ENCODE measurements at places on chromosomes 5 and 9. TPM values are rescaled to one million over a fixed set of nuclear protein-coding genes. Genes with fewer than 3 reads are reported as not detected.

DNA sequence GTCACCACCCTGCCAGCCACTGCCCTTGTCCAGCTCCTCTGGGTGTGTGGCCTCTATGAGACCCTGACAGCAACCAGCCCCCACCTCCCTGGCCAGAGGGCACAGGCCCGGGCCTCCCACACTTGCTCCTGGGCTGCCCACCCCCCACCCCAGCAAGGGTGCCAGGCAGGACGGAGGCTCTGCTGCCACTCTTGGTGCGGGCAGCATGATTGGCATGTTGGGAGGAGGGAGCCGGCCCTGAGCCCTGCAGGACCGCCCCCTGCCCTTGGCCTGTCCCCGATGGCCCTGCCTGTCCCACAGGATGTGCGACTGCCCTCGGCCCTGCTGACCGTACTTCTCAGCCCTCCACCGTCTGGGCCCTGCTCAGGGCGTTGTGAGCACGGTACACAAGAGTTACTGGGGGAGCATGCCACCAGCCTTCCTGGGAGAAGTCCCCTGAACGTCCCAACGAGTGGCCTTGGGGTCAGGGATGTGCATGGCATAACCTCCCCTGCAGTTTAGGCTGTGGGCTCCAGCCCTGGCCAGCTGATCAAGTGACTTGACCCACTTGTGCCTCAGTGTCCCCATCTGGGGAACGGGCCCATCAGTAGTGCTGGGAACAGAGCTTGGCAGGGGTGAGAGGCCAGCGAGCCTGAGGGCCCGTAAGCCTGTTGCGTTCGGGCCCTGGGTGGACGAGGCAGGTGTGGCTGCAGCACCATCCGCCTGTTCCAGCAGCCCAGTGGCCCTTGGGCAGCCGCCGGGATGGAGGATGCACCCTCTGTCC lies 16.0 kb downstream of the GPSM1 start:
- no peak for DNase-seq

GRCh38 chr5:149549461-149550267 lies 1.6 kb downstream of the CSNK1A1 start:
- peak; percentile 52 for DNase-seq

IL5 gene
- polyA plus RNA-seq, result not detected

DNA sequence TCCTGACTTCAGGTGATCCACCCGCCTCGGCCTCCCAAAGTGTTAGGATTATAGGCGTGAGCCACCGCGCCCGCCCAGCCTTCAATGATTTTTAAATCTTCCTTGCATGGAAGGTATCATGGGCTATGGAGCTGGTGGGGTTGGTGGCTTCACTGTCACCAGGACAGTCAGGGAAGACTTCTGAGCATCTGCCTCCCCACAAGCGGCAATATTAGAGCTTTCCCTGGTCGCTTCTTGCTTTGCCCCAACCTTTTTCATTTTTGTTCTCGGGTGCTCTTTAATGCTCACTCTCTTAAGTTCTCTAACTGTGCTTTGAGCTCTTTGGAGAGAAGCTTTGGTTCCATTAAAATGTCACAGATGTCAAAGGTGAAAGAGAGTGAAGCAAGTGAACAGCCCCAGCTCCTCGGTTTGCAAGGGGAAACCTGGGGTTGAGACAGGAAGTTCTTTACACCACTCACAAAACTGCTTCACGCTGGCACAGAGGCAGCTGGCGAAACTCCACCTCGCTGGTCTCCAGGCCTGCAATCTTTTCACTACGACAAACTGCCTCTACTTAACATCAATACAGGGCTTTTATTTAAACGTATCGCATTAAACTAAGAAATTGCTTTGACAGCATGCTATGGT lies 142.5 kb upstream of the RETREG1 start:
- no peak for DNase-seq

SLCO6A1 gene
- polyA plus RNA-seq, result 0.40 TPM

DNA sequence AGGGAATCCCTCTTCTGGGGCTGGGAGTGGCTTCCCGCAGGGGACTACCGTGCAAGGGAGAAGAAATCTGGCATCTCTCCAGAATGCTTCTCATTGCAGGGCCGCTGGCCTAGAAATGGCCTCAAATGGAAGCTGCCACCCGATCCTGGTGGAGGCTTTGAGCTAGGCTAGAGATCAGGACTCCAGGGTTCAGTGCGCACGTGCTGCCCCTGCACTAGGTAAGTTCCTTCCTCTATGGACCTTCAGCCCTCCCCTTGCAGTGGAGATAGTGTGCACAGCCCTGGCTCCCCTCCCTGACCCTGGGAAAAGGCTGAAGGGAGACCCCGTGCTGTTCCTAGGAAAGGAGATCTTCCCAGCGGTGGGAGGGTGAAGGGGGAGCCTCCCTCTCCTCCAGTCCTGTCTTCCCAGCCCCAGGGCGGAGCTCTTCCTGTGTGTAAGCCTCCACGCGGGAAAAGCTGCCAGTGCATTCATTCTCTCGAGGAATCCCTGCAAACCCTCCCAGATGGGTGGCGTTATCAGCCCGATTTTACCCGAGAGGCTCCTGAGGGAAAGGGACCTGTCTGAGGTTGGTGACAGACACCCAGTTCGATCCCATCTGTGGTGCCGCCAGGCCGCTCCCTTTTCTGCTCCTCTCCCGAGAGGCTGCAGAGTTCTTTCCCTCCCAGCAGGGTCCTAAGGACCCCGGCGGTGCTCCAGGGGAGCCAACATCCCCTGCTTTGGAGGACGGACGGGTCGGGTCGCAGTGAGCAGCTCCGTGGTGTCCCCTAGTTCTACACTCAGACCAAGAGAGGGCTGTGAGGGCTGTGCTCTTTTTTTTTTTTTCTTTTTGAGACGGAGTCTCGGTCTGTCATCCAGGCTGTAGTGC lies 1.4 kb upstream of the CERCAM start:
- no peak for DNase-seq

ORM2 gene
- 0.37 TPM for polyA plus RNA-seq

GRCh38 chr9:71783120-71783523 lies 14.8 kb upstream of the CEMIP2 start:
- no peak for DNase-seq

DNA sequence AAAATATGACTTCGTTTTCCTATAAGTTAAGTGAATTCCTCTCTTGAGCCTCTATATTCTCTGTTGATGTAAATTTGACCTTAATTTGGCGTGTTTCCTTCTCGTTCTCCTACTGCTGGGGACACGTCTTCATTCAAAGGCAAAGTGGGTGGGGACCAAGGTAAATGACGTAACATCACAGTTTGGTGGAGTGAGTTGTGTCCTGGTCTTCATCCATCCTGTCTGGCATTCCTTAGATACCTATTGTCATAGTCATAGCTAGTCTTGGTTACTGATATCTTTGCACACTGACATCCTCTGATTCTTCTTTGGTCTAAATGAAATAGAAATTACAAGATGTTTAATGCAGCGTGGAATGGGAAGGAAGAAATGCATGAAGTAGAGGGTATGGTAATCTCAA lies 108.5 kb downstream of the NNT start:
- no peak for DNase-seq

DNA sequence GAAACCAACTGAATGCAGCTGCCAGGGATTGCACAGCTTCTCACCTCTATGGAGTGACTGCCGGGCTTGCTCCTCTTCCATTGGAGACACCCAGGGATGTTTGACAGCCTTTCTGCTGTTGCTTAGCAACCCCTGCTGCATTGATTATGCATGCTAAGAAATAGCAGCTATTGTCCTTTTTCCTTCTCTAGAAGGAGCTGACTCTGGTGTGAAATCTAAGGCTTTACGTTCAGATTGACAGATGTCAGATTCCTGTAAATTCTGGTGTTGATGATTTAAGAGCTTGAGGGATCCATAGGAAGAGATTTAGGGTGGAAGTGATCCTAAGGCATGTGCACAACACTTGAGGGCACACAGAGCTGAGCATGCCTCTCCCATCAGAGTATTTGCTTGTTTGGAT lies 267.7 kb downstream of the NTRK2 start:
- no peak for DNase-seq

DNA sequence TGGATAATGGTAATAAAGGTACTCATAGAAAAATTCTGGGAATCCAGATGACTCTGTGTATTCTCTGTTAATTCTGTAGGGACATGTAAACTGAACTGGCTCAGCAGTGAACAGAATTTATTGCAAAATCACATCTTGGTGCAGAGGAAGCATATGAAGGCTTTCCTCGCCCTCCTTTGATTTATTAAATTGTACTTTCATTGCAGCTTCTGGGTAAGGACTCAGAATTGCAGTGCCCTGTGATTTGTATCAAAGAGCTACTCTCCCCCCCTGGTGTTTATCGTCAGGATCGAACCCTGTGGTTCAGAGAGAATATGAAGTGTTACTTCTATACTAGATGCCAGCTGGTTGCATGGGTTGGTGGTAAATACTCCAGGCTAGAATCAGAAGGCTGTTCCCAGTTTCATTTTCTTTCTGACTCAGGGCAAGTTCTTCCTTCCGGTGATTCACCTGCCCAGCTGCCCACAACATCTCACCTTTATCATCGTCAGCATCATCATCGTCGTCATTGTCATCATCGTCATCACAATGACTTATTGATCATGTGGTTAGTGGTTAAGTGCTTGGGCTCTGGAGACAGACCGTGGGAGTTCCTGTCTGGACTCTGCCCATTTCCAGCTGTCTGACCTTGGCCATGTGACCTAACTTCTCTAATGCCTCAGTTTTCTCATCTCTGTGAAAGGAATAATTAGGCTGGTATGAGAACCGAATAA lies 238.8 kb downstream of the ARHGAP26 start:
- DNase-seq, result no peak

- DNase-seq, result no peak
Measured at GRCh38 chr5:160278343-160278742, 34.0 kb downstream of the CCNJL start.

- DNase-seq, result no peak
Measured at GRCh38 chr5:30768056-30768690, 425.3 kb upstream of the CDH6 start.

TAF11L9 gene
- not detected for polyA plus RNA-seq

DNA sequence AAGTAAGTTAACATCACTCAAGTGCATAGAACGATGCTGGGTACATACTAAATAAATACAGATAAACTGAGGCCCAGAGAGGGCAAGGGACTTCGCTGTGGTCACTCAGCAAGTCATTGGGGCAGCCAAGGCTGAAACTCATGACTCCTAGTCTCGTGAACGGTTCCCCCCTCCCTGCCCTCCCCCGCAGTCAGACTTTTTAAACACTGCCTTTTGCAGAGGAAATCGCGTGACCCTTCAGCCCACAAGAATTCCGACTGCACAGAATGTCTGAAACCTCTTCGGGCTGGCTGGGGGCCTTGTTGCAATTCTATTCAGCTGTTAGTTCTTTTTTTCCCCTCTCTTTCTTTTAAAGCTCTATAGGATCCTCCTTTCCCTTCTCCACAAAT lies 28.1 kb downstream of the NEK6 start:
- peak; percentile 75 for DNase-seq

DNA sequence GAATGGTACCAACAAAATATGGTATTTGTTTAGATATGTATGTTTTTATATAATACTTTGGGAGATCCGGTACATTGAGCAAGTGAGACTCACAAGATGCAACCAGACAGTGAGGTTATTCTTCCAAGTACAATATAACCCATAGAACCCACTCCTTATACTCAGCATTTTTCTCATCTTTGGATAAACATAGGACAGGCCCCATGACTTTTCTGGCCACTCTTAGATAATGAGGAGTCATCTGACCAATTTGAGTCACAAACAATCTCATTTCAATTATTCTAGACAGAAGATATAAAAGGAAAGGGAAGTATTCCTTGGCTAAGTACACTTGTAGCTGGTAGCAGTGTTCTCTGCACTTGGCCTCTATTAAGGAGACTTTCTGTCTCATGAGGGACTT lies 150.2 kb downstream of the SGCD start:
- no peak for DNase-seq

TEX48 gene
- polyA plus RNA-seq, result not detected

GRCh38 chr5:115450741-115451140 lies 93.8 kb downstream of the FEM1C start:
- DNase-seq, result no peak

DNA sequence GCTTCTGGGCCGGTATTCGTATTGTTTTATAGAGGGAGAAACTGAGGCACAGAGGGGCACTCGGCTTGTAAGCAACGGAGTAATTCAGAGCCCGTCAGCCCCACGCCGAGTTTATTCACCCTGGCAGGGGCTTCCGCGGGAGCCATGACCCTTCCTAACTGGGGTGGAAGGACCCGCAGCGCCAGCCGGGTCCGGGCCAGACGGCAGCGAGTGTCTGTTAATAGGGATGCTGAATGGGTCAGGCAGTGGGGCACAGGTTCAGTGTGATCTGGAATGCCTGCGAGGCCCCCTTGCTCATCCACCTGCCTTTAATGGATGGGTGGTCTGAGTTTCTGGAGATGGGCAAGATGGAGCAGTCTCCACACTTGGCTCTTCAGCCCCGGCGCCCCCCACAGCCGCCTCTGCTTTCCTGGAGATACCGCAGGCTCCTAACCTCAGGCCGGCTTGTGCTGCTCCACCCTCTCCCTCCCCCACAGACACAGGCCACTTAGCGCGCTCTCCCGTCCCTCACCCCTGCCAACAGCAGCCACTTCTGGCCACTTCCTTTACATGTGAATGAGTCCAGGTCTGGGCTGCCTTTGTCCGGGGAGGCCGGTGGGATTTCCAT lies 147.1 kb downstream of the ERCC6L2 start:
- DNase-seq, result no peak

- DNase-seq, result no peak
Measured at GRCh38 chr5:15789642-15790041, 289.7 kb downstream of the FBXL7 start.

MLANA gene
- polyA plus RNA-seq, result 1.4 TPM

REEP2 gene
- 28.2 TPM for polyA plus RNA-seq

GRCh38 chr9:75183306-75183705 lies 95.0 kb downstream of the OSTF1 start:
- DNase-seq, result no peak

IGFBPL1 gene
- 0.72 TPM for polyA plus RNA-seq

GRCh38 chr5:136198453-136198852 lies 5.5 kb upstream of the SMIM32 start:
- DNase-seq, result no peak

GRCh38 chr5:128262911-128263310 lies 179.3 kb downstream of the SLC12A2 start:
- DNase-seq, result no peak

DNA sequence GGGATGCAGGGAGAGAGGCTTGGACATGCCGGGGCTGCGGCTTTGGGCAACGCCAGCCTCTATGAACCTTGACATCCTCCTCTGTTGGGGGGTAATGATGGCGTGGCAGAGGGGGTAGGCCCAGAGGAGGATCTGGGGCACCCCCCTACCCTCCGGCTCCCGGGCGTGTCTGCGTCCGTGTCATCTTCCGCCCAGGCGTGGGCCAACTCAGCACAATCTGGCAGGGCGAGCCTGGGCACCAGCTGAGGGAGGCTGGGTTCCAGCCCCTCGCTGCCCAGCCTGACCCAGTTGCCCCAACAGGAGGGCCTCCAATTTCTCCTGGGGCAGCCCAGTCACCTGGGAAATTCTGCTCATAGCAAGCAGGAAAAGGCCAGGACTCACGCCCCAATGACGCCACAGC lies 62.9 kb upstream of the IL17B start:
- DNase-seq, result no peak

GRCh38 chr9:129785866-129786265 lies 17.1 kb upstream of the TOR1B start:
- no peak for DNase-seq

DNA sequence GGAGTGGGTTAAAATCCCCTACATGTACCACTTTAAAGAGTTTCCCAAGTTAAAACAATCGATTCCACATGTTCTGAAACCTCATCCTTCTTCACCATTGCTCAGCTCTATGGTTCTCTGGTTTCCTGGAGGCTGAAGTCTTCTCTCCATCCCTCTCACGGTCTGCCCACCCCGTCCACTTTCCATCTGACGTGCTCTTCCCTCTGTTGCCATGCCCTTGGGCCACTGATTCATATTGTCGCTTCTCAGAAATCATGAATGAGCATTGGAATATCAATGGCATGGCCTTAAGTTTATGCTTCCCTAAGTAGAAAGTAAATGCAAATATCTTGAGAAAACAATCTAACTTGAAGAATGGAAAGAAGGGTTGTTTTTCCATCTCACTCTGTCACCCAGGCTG lies 30.9 kb downstream of the GDNF start:
- no peak for DNase-seq
